ENCODE measurements at places on chromosomes 11 and 22.

- peak; percentile 80 for DNase-seq
These were observed 76.7 kb downstream of the BMAL1 start for GRCh38 chr11:13354335-13354734.

DNA sequence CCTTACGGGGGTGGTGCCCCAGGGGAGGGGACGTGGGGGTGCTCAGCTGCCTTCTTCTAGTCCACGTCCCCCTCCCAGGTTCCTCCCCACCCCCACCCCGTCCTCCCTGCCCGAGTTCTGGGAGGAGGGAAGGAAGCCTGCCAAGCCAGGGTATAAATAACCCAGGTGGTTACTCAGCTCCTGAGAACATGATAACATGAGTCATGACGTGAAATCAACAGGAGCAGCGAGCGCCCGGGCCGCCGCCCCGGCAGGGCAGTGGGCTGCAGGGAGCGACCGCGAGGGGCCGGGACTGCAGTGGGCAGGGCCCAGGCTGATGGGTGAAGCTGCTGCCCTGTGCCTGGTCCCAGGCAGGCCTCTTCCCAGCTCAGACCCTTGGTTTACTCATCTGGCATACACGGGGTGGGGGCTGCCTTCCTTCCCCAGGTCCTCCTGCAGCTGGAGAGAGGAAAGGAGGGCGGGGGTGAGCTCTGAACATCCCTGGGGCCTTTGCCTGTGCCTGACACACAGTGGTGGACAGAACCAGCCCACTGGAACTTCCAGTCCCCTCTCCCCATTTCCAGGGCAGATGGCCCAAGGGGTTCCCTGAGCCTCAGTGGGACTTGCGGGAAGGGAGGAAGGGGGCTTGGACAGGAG is 8.8 kb upstream of the PDGFB start:
- peak; percentile 86 for DNase-seq

GRCh38 chr11:79813551-79813950 is 372.7 kb upstream of the TENM4 start:
- no peak for DNase-seq

DNA sequence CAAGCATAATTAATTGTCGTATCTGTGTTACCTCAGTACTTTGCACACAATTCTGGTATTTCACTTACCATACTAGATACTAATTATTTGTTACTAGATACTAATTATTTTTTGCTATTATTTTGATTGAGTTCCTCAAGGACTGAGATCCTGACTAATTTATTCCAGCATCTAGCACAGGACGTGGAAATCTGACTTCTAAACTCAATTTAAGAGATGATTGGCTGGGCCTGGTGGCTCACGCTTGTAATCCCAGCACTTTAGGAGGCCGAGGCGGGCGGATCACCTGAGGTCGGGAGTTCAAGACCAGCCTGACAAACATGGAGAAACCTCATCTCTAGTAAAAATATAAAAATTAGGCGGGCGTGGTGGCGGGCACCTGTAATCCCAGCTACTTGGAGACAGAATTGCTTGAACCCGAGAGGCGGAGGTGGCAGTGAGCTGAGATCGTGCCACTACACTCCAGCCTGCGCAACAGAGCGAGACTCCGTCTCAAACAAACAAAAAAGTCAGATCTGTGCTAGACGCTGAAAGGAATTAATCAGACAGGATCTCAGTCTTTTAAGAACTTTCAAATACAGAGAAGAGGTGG is 527 bp upstream of the MRPL48 start:
- no peak for DNase-seq

DNA sequence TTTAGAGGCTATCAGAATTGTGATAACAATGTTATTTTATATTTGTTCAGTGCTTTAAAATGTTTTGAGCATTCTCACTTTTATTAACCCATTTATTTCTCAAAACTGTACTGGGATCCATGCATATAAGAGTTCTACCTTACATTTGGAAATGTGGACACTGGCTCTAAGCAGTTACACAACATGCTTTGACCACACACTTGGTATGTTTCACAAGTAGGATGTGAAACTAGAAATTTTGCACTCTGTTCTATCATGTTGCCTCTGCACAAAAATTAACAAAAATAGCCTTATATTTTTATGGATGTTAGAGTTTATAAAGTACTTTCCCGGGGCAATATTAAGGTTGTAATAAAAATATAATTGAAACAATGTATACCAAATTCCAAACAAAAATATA is 126.9 kb upstream of the CHORDC1 start:
- DNase-seq = no peak

GRCh38 chr11:76863196-76863777 is 2.6 kb downstream of the ACER3 start:
- no peak for DNase-seq

GRCh38 chr22:50259302-50259701 is 2.2 kb downstream of the MAPK12 start:
- DNase-seq = no peak

DNA sequence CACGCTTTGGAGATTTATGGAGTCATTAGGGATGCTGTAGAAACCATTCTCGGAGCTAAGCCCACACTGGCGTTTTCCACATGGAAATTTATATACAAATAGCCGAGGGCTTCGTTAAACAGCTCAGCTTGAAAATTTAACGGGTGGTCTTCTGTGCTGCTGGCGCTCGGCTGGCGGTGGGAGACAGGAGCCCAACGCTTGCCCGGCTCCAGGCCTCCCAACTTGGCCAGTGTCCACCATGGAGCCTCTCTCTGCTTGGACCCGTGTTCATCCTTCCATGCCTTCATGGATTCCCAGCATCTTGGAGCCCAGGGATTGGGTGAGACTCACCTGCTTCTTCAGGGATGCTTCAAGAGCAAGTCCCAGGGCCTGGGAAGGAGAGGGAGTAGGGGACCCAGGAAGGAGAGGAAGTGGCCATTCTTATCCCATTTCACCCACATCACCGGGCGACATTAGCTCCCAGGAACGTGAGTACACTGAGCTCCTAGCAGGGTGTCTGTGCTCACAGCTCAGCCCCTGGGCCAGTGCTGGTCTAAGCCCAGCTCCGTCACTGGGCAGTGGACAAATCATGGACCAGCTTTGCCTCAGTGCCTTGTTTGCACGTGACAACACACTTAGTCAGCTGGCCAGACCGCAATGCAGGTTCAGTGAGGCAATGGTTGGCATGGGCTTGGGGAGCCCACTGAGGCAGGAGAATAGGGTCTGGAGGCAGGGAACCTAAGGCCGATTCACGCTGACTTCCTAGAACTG is 944.3 kb downstream of the BRD1 start:
- no peak for DNase-seq

DNA sequence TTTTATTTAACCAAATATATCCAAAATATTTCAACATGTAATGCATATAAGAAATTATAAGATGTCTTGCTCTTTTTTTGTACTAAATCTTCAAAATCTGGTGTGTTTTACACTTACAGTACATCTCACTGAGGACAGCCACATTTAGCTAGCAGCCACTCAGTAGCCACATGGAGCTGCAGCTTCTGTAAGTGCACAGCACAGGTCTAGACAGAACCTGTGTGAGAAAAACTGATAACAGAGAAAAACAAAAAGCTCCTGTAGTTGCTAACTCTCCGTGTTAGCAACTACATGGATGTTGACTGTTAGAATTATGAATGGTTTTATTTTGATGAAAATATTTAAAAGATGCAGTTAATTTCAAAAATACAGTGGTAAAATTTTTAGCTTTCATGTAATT is 22.2 kb downstream of the ASRGL1 start:
- no peak for DNase-seq

DNA sequence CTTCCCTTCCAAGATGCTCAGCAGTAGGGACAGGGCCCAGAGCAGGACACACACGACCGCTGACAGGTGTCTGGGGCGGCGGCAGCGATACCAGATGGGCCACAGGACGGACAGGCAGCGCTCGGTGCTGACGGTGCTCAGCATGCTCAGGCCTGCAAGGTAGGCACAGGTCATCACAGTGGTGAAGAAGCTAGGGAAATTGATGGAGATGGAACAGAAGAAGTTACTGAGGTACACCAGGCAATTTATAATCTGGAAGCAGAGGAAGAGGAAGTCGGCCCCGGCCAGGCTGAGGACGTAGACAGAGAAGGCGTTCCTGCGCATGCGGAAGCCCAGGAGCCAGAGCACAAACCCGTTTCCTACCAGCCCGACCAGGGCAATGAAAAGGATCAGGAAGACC is 4.6 kb downstream of the MRGPRX2 start:
- no peak for DNase-seq

DNA sequence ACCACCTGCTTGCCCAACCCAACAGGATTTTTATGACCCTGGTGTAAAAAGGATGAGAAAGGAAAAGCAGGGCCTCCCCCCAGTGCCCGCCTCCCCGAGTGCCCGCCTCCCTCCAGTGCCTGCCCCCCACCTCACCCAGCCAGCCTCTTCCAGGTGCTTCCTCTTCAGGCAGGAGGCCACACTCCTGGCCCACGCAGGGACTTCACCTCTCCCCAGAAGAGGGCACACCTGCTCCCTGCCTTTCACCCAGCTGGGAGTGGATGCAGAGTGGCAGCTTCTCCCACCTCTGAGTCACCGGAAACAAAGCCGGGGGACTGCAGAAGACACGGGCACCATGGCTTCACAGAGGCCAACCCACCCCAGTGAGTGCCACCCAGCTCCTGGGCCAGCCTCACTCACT is 16.1 kb downstream of the CPT1A start:
- peak; percentile 55 for DNase-seq

- DNase-seq = no peak
These were observed 4.5 kb upstream of the MAPK8IP1 start for GRCh38 chr11:45880772-45881570.

- DNase-seq = peak; percentile 56
These were observed 36.2 kb upstream of the CLMP start for GRCh38 chr11:123231256-123231655.

DNA sequence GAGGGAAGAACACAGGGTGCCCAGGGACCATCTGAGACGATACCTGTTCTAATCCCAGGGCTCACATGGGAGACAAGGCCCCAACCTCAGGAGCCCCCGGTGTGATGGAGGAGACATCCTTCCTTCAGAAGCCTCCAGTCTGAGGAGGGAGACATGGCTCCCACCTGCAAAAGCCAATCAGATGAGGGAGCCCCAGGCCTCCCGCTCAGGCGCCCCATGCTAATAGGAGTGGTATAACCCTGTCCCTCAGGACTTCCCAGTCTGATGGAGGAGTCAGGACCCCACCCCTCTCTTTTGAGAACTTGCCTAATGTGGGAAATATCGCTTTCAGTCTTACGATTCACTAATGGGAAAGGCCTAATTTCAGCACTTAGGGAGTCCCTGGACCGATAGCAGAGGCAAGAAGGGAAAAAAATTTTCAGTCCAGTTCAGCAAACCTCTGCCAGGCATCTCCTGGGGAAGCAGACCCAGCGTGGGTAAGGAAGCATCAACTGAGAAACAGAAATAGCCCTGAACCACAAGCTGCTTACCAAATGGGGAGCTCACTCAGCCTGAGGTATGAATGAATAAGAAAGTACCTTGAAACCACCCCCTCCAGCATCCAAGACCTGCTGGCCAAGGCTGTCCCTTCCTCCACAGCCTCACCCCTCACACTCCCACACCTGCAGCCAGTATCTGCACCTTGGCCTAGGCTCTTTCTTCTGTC is 5.9 kb downstream of the ARRB1 start:
- DNase-seq = no peak

DNA sequence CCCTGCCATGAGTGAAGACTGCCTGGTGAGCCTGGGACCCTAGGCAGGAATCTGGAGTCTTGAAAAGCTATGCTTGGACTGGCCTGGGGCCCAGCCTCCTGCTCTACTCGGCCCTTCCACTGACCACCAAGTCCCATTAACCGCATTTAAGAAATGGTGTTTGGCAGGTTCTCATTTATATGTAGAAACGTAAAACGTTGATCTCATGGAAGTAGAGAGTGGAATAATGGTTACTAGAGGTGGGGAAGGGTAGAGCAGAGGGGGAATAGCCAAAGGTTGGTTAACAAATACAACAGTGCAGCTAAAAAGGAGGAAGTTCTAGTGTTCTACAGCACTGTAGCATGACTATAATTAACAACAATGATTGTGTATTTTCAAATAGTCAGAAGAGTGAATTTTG is 72.9 kb upstream of the EED start:
- DNase-seq = no peak

DNA sequence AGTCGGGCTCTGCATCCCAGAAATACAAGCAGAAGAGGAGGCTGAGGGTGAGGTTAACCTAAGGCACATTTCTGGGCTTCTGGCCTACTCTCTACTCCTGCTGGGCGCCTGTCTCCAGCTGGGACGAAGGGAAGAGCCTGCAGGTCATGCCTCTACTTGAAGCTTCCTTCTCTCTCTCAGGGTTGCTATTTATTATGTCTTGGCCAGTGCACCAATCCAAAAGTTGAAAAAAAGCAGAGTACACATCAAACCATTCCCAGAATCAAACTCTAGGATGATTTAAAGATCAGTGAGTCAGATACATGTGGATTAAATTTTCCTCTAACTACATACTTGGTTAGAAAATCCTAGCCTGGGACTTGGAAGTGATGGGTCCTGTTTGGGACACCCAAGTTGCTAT is 60.2 kb upstream of the CDON start:
- DNase-seq = no peak

GRCh38 chr11:100681064-100681502 is 6.0 kb upstream of the ARHGAP42 start:
- DNase-seq = peak; percentile 71

DNA sequence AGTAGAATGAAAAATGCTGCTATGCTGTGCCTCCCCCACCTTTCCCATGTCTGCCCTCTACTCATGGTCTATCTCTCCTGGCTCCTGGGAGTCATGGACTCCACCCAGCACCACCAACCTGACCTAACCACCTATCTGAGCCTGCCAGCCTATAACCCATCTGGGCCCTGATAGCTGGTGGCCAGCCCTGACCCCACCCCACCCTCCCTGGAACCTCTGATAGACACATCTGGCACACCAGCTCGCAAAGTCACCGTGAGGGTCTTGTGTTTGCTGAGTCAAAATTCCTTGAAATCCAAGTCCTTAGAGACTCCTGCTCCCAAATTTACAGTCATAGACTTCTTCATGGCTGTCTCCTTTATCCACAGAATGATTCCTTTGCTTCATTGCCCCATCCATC is 14.9 kb upstream of the HBE1 start:
- DNase-seq = no peak

DNA sequence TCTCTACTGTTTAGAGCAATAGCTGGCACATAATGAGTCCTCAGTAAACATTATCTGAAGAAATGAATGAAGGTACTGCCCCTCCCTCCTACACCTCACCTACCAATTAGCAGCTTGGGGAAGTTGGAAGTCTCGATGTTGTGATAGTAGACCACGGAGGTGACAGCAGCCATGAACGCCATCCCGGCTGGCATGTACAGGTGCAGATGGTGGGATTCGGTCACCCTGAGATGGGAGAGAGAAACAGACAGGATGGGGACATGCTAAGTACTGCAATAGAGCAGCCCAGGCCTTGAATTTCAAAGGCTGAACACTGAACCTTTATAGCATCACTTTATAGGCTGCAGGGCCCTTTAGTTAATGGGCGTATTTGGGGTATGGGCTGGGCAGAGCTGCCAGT is 6.6 kb downstream of the ABCC8 start:
- DNase-seq = no peak

GRCh38 chr11:128294671-128295050 is 292.7 kb downstream of the ETS1 start:
- no peak for DNase-seq

- DNase-seq = no peak
These were observed at the start of gene KMT5B for GRCh38 chr11:68213135-68213515. Gene KMT5B, minus strand, starts transcription at chr11:68213296. Its CDS starts 23,220 bp downstream, at chr11:68190076.

Measured in mesendoderm (in vitro differentiated cells).